ENCODE measurements at places on chromosomes 7 and 10.

DNA sequence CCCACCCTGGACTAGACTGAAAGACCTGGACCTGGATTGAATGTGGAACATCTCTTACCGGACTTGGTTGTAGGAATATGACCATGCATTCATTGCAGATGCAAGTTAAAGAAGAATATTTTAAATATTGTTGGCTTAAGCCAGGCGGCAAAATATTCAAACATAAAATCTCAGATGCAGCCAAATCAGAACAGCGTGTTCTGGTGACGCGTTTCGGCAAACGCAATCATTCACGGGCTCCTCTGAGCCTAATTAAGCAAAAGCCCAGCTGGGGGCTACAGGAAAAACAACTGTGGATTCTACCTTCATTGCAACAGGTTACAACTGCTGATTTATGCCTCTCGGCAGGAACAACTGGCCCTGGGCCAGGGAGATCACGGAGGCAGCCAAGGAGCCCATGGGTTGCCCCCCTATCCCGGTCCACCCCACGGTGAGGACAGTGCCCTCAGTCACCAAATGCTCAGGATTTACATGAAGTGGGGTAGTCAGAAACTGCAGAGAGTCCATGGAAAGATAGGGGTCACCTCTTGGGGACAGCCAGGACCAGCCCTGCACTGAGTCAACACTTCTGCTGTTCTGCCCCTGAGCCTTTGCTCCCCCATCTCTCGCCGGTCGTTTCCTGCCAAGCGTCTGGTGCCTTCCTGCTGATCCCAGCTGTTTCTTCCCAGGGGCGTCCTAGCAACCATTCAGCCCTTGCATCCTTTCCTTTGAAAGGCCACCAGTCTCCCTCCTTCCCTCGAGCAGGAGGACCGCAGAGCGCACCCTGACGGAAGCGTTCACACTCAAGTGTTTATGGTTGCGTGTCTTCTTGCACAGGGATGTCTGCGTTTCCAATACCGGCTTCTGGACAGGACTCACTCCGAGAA lies 64.4 kb upstream of the SFMBT2 start:
- DNase-seq = no peak

DNA sequence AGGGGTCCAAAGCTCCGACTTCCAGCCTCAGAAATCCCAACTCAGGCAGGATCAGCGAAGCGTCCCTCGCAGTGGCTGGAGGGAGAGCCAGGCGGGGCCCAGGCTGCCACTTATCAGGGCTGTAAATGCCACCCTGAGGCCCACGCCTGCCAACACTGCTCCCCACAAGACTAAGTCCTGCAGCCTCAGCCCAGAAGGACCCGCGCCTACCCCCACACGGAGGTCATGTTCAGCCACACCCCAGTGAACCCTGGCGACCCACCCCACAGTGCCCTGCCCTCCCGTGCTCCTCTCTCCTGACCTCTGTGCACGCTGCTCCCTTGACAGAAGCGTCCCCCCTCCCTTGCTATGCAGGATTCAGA lies 3.2 kb downstream of the PSMG3 start:
- DNase-seq = no peak

- DNase-seq = no peak
Observed at GRCh38 chr10:130338636-130339024, 202.4 kb downstream of the GLRX3 start.

DNA sequence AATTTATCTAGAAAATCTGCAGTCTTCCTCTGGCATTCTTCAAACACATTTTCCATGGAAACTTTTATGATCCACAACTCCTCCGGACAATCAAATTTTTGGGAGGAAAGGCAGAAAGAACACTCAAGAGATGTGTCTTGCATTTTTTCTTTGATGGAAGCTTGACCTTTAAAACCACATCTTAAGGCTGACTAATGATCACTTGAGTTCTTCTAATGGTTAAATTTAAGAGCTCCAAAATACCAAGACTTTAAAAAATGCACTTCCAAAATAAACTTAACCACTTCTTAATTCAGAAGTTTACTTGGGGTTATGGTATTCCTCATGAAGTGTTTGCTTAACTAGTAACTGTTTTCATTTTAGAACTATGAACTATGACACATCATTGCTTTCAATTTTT lies 43.3 kb downstream of the ETV1 start:
- DNase-seq = no peak

GRCh38 chr7:118111347-118111746 lies 72.6 kb upstream of the LSM8 start:
- DNase-seq = no peak

- DNase-seq = no peak
Observed at GRCh38 chr10:70668454-70668970, 3.8 kb upstream of the ADAMTS14 start.

DNA sequence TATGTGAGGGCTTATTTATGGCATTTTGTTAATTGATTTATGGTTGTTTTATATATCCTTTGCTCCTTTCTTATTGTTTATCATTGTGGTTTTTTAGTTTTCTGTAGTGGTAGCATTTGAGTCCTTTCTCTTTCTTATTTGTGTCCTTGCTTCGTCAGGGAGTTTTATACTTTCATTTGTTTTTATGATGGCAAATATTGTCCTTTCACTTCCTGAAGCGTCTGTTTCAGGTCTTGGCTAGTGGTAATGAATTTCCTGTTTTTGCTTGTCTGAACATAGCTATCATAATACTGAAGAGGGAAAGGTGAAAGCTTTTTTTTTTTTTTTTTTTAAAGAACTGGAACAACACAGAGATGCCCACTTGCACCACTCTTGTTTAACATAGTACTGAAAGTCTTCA lies 228.2 kb downstream of the ATRNL1 start:
- no peak for DNase-seq

- peak; percentile 28 for DNase-seq
Observed at GRCh38 chr7:151117565-151117964, 31.3 kb downstream of the AGAP3 start.

- no peak for DNase-seq
Observed at GRCh38 chr10:14244801-14245211, 85.9 kb downstream of the FRMD4A start.

DNA sequence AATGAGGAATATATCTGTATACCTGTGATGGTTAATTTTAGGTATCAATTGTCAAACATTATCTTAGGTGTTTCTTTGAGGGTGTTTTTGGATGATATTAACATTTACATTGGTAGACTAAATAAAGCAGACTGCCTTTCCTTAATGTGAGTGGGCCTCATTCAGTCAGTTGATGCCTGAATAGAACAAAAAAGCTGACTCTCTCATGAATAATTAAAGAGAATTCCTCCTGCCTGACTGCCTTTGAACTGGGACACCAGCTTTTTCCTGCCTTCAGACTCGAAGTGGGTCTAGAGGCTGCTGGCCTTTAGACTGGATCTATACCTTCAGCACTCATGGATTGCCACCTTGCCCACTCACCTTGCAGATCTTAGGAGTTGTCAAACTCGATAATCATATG lies 117.9 kb upstream of the TMEM168 start:
- DNase-seq = no peak

GRCh38 chr10:131982796-131983195 lies 1.1 kb upstream of the BNIP3 start:
- DNase-seq = no peak

GRCh38 chr7:100486753-100487446 lies 3.2 kb downstream of the NYAP1 start:
- no peak for DNase-seq

DNA sequence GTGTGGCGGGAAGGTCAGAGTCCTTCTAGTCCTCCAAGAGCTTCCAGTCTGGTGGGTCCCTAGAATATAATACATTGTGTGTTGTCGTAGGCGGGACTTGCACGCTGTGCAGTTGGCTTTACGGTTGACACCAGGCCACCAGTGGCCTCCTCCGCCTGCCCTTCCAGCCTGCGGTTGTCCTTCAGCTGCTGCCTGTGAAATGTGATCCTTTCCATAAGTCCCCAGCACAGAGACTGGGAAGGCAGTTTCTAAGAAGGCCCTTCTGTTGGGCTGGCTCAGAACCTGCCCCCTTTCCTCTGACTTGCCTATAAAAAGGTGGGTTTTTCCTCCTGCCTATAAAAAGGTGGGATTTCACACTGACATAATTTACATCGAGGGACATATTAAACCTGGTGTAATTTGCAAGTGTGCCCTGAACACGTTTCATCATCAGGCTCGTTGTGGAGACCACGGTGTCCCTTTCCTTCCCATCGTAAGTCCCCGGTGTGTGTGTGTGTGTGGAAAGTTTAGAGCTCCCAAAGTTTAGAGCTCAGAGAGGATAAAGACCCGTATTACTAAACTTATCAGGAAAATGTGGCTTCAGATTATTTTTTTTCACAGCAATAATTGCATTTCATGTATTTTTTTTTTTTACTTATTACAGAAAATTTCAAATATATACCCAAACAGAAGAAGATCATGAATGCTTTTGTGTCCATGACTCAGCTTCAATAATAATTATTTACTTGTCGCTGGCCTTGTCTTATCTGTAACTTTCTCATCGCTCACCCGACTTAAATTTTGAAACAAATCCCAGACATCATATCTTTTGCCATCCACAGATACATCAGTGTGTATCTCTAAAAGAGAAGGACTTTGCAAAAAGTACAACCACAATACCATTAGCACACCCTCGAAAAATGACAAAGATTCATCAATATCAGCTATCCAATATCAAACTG lies 45.1 kb downstream of the CUX1 start:
- no peak for DNase-seq

DNA sequence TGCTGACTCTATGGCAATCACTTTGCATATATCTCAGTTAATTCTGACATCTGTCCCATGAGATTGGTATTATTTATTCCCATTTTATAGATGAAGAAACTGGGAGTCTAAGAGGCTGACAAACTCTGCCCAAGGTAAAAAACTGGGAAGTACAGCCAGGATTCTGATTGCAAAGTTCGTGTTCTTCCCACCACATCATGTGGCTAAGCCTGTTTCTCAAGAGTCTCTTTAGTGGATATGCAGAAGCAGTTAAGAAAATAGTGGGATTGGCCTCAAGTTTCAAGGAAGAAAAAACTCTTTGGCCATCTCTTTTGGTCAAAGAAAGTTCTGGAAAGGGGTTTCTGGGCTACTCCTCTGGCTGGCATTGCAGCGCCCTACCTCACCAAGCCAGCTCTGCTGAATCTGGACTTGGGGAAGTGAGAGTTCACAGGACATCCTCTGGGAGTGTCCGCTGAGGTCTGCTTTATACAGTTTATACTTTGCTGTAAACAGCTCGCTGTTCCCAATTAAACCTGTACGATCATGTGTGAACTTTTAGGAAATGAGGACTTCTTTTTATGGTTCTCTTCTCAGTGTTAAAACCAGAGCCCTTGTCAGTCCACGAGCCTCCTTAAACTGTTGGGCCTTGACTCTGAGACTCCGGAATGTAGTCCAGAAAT lies 12.2 kb upstream of the BMPR1A start:
- DNase-seq = no peak

DNA sequence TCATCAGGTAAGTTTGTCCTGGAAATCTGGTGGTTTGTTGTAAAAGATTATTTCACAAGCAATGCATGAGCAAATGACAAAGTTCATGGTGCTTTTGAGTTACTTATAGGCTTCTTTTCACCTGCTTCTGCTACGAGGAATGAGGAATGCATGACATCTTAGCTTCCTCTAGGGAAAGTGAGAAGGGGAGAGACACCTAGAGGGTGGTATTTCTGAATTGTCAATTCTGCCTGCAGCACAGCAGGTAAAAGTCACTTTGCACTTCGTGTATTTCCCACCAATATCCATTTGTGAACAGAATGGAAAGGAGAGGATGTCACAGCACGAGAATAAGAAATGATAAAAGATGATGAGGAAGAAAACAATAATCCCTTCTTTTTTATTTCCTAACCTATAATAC lies 153.4 kb upstream of the FEZF1 start:
- no peak for DNase-seq

GRCh38 chr10:78211561-78212051 lies 177.9 kb downstream of the RPS24 start:
- DNase-seq = no peak

DNA sequence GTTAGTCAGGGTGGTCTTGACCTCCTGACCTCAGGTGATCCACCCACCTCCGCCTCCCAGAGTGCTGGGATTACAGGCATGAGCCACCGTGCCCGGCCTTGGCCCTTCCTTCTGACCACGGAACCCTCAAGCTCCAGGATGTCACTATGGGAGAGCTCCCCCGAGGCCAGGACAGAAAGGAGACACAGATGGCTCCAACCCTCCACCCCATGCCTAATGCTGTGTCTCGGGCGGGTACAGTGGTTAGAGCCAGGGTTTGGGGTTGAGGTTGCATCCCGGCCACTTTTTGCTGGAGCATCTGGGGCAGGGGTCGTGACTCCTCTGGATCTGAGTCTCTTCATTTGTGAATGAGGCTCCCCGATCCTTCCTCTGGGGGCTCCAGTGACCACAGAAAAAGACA lies 8.1 kb downstream of the MYL10 start:
- no peak for DNase-seq

GRCh38 chr10:12419262-12419847 lies 70.0 kb downstream of the CAMK1D start:
- peak; percentile 34 for DNase-seq

DNA sequence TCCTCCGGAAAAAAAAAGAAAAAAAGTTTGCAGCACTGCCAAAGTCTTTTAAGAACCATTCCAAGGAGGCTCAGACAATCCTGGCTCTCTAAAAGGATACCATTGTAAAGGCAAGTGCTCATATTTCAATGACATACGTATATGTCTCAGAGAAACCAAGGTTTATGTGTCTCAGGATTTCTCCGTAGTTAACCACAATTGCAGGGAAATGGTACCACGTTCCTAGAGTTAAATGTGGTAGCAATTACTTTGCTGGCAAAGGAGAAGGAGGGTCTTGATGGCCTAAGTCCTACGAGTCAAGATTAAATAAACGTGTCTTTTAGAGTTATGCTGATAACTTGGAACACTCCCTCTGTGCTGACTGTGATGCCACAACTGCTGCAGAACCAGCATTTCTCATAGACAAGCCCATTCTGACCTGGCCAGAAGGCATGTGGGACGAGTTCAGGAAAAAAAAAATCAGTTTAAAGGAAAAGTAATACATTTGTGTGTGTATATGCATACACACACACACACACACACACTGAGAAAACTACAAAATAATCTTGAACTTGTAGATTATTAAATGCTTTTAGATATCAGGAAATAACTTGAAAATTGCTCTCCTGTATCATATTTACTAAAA lies 245.9 kb downstream of the FGFR2 start:
- no peak for DNase-seq

- DNase-seq = no peak
Observed at GRCh38 chr7:96426027-96426426, 104.1 kb upstream of the SLC25A13 start.

- no peak for DNase-seq
Observed at GRCh38 chr10:34187201-34187600, 627.9 kb downstream of the PARD3 start.

GRCh38 chr10:129323879-129324278 lies 143.2 kb upstream of the MGMT start:
- no peak for DNase-seq

DNA sequence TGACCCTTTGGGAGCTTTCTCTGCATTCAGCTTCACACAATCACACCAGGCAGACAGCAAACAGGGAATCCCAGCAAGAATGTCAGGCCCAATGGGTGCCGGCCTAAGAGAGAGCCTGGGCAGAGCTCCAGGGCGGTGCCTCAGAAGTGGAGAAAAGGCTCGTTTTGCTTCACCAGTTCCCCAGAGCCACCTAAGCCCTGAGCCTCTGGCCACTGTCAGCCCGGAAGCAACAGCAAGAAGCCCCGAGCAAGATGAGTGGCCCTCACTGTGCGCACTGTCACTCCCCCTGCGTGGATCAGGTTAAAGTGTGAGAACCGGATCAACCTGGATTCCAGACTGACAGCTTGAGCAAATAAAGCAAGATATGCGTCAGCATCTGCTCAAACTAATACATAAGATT lies 14.7 kb downstream of the CNPY1 start:
- no peak for DNase-seq

- peak; percentile 44 for DNase-seq
Observed at GRCh38 chr7:149624006-149624405, 126.4 kb upstream of the ZNF746 start.

GRCh38 chr10:1044146-1044545 lies 4.8 kb downstream of the IDI1 start:
- no peak for DNase-seq
